ENCODE measurements at places on chromosomes 5 and 9.
A peak's percentile ranks its signal among the peaks of the same experiment; 100 is the strongest.

DNA sequence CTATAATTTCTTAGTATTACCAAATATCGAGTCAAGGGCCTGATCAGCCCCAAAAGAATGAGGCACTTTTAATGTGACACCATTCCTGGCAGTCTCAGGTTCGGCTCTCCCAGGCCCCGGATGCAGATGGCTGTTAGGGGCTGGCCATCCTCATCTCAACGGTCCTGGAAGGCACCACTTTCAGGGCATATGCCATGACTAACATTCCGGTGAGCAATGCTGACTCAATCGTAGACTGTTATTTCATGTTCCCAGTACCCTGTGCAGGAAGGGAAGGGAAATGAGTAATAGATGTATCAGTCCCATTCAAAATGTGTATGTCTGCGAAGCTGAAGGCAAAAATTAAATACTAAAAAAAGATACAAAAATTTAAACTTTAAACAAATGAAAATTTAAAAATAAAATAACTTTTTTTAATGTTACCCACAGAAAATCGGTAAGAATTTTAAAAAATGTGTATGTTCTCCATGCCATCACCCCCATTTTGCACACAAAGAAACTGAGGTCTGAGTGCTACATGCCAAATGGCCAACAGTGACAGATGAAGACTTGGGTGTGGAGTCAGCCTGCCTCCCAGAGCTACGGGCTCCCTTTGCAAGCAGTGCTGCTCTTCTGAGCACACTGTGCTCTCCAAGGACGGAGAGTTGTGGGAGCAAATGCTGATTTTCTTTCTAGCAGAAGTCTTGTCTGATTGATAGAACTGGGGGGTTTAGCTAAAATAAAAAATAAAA, 79.0 kb downstream of the GLDC start:
- DNase-seq = peak; percentile 16

DNA sequence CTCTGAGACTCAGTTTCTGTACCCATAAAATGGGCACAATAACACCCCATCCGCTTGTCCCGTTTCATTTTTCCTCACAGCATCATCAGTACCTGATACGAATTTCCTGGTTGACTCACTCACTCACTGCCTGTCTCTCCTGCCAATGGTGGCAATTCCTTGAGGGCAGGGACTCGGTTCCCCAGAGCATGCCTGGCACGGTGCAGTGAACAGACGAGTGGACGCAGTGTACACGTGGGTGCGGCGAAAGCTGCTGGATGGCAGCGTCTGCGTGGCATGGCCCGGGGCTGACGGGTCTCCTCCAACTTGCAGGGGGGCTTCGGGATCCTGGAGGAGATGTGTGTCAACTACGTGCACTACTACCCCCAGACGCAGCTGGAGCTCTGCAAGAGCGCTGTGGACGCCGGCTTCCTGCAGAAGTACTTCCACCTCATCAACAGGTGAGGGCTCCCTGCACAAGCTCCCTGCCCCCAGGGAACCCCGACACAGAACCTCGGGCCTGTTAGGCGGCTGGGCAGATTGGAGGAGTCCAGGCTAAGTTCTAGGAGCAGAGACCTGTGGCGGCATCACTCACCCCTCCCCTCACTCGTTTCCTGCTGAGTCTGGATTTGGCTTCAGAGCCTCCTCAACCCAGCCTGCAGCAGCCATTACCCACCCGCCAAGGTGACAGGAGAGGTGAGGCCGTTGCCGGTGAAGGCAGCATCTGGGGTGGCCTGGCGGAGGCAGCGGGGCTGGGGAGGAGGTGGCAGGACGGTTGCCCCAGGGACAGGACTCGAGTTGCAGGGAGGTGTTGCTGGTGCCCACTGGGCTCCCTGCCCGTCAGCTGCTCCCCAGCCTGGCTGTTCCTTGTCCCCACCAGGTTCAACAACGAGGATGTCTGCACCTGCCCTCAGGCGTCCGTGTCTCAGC, 20.3 kb downstream of the DBH start:
- DNase-seq = no peak

DNA sequence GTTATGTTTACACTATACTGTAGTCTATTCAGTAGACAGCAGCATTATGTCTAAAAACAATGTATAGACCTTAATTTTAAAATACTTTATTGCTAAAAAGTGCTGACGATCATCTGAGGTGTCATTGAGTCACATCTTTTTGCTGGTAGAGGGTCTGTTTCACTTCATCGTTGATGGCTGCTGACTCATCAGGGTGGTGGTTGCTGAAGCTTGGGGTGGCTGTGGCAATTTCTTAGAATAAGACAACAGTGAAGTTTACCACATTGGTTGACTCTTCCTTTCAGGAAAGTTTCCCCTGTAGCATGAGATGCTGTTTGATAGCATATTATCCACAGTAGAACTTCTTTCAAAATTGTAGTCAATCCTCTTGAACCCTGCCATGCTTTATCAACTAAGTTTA, 150.3 kb downstream of the FBXL7 start:
- no peak for DNase-seq

DNA sequence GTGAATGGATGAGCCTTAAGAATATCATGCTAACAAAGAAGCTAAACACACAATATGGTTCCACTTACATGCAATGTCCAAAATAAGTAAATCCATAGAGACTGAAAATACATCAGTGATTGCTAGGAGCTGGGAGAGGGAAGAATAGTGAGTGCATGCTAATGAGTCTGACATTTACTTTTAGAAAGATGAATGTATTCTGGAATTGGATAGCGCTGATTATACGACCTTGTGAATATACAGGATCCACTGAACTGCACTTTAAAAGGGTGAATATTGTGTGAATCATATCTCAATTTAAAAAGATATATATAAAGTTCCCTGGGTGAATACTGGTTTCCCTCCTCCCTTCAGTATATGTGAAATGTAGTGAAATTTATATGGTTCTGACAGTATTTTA, 46.2 kb downstream of the LOX start:
- DNase-seq = no peak

DNA sequence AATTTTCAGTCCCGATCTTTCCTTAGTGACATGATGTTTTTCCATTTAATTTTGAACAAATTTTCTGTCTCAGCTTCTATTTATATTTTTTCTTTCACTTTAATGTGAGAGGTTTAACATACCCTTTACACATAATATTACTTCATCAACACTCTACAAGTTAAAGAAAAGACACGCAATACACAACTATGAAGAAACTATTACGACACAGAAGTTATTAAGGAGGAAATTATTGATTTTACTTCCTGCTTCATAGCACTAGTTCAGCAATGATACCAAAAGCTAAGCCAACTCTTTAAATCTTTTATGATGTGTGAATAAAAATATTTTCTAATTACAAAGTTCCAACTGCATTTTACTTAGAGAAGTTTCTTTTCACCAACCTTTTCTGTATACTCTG, 432.3 kb upstream of the DAB2 start:
- no peak for DNase-seq

GRCh38 chr5:83817591-83817990, 96.9 kb upstream of the HAPLN1 start:
- no peak for DNase-seq

DNA sequence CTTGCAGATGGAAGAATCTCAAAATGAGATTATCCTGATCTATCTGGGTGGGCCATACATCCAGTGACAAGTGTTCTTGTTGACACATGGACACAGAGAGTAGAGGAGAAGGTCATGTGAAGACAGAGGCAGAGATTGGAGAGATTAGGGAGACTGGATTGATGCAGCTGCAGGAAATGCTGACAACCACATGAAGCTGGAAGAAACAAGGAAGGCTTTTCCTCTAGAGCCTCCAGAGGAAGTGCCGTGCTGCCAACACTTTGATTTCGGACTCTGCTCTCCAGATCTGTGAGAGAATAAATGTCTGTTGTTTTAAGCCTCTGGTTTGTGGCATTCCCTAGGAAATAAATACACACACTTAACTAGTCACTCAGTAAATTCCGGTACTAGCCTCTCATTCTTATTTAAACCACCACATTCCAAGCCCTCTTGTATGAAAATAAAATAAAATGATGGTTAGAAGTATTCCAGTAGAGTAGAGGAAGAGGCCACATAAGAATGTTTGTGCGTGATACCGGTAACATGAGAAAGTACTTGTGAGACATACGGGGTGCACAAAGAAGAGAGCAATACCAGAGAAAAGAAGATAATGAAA, 110.9 kb upstream of the DMAC1 start:
- DNase-seq = no peak

- DNase-seq = peak; percentile 98
Observed at GRCh38 chr5:8457187-8458037, 588.5 kb downstream of the MTRR start.

- no peak for DNase-seq
Observed at GRCh38 chr5:98248949-98249348, 524.5 kb upstream of the RGMB start.

GRCh38 chr9:115200711-115201505, 83.0 kb upstream of the TNC start:
- DNase-seq = no peak

DNA sequence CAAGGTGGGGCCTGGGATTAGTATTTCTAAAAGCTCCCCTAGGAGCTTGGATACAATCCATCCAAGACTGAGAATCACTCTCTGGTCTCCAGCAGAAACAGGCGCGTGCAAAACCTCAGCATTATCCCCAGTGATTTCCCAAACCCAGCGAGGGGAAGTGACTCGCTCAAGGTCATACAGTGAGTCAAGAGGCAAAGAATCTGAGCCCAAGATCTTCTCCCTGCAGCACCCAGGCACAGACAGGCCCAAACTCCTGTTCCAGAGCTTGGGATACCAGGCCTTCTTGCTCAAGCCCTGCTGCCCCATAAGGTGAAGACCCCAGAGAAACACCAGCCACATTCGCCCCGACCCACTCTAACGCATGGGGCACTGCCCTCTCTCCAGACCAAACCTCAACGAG, 33.2 kb downstream of the SHB start:
- DNase-seq = no peak

GRCh38 chr5:51500-51823, 40.5 kb upstream of the PLEKHG4B start:
- DNase-seq = no peak

DNA sequence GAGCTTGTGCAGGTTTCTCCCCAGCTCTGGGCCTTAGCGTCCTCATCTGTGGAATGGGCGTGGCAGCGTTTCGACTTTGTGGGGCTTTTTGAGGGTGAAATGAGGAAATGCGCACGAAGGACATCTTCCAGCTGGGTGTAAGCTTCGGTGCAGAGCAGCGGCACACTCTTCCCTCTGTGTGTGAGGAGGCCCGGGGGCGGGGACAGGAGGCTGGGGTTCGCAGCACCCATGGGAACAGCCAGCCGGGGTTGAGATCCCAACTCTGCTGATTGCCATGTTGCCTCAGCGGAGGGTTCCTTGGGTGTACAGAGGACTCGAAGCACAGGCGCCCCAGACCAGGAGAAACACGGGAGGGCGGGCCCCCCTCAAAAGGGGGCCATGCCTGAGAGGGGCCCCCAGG, 265.6 kb downstream of the NSG2 start:
- no peak for DNase-seq

GRCh38 chr5:131991593-131992324, 19.7 kb downstream of the ACSL6 start:
- no peak for DNase-seq

GRCh38 chr9:114273461-114273881, 49.4 kb upstream of the ORM1 start:
- peak; percentile 1 for DNase-seq

- no peak for DNase-seq
Observed at GRCh38 chr9:37675661-37676060, 24.9 kb downstream of the FRMPD1 start.

DNA sequence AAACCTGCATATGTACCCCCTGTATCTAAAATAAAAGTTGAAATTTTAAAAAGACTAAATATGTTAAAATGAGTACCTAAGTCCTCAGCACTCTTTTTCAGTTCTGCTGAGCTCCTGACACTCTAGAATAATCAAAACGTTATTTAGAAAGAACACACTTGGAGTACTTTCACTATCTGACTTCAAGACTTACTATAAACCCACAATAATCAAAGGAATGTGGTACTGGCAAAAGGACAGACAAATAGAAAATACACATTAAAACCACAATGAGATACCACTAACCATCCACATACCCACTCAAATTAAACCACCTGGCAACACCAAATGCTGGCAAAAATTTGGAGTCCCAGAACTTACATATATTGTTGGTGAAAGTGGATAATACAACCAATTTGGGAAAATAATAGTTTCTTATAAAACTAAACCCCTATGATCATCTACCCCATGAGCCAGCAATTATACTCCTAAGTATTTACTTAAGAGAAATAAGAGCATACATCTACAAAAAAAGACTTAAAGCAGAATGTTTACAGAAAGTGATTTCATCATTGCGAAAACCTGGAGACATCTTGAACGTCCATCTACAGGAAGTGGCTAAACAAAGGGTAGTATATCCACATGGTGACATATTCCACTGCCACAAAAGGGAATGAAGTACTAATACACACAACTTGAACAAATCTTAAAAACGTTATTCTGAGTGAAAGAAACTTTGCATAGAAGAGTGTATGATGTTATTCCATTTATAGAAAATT, 12.8 kb upstream of the PRSS3 start:
- DNase-seq = no peak

- peak; percentile 9 for DNase-seq
Observed at GRCh38 chr5:29001666-29002065, 1963.3 kb upstream of the CDH9 start.

- no peak for DNase-seq
Observed at GRCh38 chr5:61463596-61463995, 131.5 kb downstream of the ZSWIM6 start.

- DNase-seq = no peak
Observed at GRCh38 chr5:94314460-94315131, 303.8 kb downstream of the KIAA0825 start.

DNA sequence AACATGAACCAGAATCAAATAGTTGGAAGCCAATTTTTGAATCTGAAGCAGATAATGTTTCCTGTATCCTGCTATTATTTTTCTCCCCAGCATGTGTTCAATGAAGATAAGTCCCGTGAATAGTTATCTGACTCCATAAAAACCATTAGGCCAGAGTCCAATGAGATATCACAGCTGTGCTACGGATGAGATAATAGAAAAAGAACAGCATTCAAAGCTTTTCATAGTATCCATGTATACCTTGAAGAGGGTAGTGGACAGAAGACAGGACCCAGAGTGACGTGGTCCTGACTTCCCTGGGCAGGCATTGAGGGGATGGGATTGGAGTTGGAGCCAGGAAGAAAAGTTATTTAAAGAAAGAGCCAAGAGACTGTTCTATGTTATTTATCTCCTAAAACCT, 50.7 kb upstream of the C6 start:
- peak; percentile 65 for DNase-seq

DNA sequence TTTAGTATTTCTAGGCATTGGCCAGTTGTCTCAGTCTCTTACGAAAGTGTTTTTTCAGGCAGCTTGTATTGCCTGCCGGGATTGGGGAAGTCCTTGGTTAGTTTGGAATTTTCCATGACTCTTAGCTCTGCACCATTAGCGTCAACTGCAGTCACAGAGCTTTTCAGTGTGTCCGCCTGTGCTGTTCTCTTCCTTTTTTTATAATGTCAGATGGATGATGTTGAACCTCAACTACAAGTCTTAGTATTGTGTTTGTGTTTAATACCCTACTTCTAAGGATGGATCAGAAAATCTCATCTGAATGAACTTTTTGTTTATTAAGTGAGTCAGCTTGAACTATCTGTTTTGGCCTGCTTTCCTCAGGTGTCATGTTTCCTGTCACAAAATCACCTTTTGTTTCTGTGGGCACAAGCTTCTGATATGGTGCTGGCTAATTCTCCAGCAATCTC, 33.1 kb downstream of the ATP6V0E1 start:
- DNase-seq = no peak

- DNase-seq = no peak
Observed at GRCh38 chr9:125241863-125242739, 958 bp upstream of the HSPA5 start.

Data from BE2C (cell line).